ENCODE measurements at places on chromosomes 1 and 21.
A peak's percentile ranks its signal among the peaks of the same experiment; 100 is the strongest.

GRCh38 chr1:59767119-59767518 is 47.6 kb upstream of the HOOK1 start:
- DNase-seq, result no peak

GRCh38 chr1:1400576-1401456 is 1.7 kb upstream of the CCNL2 start:
- DNase-seq, result no peak

- DNase-seq, result peak; percentile 41
Measured at GRCh38 chr21:15604413-15604812, 125.4 kb upstream of the USP25 start.

GRCh38 chr1:211280910-211281309 is 21.7 kb downstream of the RCOR3 start:
- DNase-seq, result no peak

GRCh38 chr1:197222025-197222685 is 45.9 kb upstream of the CRB1 start:
- DNase-seq, result peak; percentile 78

DNA sequence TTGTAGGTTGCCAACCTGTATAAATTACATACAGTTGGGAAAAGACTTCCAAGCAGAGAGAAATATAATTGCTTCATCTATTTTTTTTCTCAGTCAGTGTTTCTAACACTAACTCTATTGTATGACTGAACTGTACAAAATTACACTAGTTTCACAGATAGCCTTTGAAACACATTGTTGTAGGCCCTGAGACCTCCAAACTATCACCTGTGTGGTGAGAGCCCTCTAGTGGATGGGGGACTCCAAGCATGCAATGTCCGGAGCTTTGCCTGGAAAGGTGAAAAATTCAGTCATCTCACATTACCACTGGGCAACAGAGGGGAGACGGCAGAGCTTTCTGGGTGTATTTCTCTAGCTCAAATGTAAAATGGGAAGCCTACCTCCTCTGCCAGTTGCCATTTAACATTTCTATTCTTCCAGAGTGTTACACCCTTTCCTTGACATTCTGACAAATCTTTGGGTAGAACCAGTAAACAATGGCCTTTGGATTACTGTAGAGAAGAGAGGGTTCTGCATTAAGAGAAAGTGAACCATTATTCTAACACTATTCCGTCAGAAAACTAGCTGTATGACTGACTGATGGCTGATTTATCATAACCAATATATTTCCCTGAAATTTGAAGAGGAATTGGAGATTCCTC is 212.2 kb downstream of the LYPLAL1 start:
- DNase-seq, result peak; percentile 84

DNA sequence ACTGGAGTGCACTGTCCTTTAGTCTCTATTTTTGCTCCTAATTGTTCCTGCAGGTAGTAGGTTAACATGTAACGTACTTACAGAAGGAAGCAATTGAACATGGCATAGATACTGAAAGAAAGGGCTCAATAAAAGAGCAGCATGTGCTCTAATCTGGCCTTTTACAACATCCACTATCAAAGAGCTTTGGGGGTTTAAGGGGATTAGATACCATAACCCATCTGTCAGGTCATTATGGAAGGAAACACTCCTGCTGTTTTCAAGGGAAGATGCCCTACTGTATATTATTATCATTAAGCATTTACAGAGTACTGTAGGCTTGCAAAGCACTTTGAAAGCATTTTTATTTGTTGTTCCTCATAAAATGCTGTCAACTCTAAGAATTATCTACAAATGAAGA is 152.8 kb downstream of the TTLL7 start:
- DNase-seq, result no peak

GRCh38 chr1:3306583-3307291 is 147.7 kb upstream of the ARHGEF16 start:
- DNase-seq, result no peak

- DNase-seq, result no peak
Measured at GRCh38 chr1:46072975-46073374, 59.5 kb downstream of the PIK3R3 start.

DNA sequence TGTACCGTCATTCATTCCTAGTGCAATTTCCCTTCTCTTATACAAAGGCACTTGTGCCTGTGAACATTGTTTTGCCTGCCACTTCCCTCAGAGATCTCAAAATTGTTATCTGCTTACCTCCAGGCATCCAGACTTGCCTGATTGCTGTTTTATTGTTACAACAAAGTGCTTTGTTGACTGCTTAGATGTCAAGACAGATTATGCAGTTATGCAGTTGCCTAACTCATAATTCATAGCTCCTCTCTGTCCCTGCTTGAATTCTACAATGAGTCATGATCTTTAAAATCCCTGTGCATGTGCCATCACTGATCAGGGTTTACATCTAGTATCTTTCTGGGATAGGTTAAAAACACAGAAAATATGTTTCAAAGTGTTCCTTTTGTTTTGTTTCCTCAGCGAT is 24.5 kb downstream of the CXADR start:
- no peak for DNase-seq

DNA sequence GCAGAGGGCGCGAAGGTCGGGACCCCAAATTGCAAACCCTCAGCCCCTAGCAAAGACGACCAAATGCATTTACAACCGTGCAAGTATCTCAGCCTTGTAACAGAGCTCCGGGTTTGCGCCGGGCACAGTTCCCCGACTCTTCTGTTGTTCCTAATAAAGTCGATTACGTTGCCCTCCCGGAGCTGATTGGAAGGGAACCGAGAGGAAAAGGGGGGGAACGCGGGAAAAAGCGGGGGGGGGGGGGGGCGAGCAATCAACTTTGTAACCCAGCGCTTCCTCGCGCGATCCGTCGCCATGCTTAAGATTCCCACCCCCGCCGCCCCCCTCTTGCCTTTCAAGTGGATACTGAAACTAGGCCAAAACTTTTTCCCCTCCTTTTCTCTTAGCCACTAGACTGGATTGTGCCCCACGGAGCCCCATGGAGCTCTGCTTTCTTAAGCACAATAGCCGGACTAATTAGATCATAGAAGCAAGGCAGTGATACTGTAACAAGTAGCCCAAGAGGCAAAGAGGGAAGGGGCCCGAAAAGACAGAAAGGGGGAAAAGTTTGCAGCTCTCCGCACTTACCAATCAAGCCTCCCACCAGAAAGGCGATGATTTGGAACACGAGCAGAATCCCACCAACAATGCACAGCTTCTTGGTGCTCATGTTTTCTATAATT is 565 bp downstream of the WLS start:
- peak; percentile 25 for DNase-seq

- DNase-seq, result no peak
Measured at GRCh38 chr1:38712046-38712445, 147.5 kb downstream of the RRAGC start.

- DNase-seq, result no peak
Measured at GRCh38 chr1:21691739-21692138, 22.6 kb upstream of the RAP1GAP start.

- no peak for DNase-seq
Measured at GRCh38 chr1:72064196-72065075, 217.9 kb downstream of the NEGR1 start.

DNA sequence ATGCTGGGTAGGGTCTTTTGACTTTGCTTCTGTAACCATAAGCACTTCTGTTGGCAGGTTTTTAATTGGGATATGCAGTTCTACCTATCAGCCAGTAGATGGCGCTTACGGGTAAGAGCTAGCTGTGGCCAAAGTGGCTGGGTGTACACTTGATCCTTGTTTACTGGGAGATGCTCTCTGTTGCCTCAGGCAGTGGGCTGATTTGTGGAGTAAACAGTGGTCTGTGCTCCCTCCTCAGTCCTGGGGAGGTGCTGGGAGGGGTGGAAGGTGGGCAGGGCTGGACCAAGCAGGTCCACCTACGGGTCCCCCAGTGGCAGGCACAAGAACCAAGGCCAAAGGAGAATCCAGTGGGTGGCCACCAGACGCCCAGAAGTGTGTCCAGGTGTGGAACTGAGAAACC is 43.4 kb downstream of the RALGPS2 start:
- DNase-seq, result no peak

GRCh38 chr21:25619198-25619597 is 11.9 kb upstream of the MRPL39 start:
- no peak for DNase-seq

GRCh38 chr1:32151319-32151787 is 28.1 kb upstream of the TXLNA start:
- DNase-seq, result no peak

DNA sequence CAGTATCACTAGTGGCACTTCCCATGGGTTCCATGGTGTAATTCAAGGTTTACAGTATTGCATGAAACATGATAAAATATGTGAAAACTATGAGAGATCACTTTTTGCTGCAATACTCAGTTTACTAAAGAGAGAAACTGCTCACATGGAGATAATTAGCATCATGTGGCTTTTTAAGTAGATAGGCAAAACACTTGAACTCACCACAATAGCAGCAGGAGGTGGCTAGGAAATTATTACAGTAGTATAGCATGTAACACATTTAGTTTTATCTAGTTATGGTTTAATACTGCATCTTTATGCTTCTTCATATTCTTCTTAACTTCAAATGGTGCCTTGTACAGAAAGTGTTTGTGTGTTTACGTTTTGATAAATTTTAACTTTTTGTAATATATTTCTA is 698.5 kb upstream of the BRINP3 start:
- DNase-seq, result no peak

GRCh38 chr1:235806123-235806522 is 60.6 kb downstream of the LYST start:
- DNase-seq, result no peak

DNA sequence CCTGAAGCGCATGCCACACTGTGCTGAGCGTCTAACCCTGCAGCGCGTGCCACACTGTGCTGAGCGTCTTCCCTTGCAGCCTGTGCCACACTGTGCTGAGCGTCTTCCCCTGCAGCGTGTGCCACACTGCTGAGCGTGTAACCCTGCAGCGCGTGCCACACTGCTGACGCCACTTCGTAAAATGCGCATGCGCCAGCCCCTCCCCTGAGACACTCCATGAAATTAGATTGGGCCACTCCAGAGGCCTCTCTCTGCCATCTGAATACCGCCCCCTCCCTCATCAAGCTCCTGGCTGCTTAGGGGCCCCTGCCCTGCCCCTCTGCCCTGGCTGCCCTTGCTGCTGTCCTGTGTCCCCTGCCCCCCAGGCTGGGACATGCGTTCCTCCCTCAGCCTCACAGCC is 84.8 kb downstream of the POFUT2 start:
- no peak for DNase-seq
